CD4-positive, alpha-beta T cell treated with Interleukin-6 at 100 ng/mL for 8 hours (primary cell): ENCODE measurements at places on chromosomes 16 and 17.
A peak's percentile ranks its signal among the peaks of the same experiment; 100 is the strongest.

DNA sequence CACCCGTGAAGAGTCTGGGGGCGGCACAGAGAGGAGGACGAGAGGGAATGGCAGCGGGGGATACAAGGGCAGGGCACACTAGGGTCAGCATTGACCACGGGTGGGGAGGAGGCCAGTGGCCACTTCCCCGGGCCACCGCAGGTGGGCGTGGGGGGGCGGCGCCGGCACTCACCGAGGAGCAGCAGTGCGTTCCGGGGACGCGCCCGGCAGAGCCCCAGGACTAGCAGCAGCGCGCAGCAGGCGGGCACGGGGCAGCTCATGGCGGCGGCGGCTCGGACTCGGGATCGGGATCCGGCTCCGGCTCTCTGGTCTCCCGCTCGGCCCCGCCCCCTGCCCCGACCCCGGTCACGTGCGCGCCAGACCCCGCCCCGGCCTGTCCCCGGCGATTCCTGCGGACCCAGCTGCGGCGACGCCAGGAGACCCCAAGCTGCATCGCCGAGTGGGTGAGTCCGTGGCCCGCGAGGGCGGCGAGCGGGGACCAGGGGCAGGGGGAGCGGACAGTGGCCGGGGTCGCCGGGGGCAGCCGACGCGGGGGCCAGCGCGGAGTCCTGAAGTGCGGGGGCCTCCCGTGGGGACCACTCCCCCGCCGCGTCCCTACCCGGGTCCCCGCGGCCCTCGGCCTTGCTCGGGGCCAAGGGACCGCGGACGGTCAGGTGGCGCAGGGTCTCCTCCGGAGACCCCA is at the start of the genes SGSH and SLC26A11:
SGSH (minus strand) TSS at position 280 of the 682 bp plus-strand sequence; CDS start at position 260, 20 bp downstream.
SLC26A11 (plus strand) TSS at position 374 of the 682 bp plus-strand sequence. CDS start 1,134 bp downstream, outside the sequence.
- DNase-seq: peak; percentile 47

DNA sequence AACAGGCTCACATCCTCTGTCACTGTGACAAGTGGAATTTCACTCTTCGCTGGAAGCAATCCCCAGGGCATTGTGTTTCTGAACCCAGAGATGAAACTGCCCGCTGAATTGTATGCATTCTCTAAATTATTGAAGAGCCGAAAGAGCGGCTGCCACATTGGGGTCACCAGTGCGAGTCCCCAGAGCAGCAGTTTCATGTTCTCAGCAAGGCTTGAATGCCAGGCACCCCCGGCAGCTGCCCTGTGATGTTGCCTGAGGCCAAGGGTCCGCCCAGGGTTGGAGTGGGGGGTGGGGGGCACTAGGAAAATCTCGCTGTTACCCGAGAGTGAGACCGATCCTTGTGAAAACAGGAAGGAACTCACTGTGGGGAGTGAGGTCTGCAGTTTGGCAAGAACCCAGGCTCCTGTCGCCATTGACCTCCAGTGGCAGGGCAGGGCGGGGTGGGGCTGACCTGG is 20.7 kb upstream of the BCAR1 start:
- no peak for DNase-seq

DNA sequence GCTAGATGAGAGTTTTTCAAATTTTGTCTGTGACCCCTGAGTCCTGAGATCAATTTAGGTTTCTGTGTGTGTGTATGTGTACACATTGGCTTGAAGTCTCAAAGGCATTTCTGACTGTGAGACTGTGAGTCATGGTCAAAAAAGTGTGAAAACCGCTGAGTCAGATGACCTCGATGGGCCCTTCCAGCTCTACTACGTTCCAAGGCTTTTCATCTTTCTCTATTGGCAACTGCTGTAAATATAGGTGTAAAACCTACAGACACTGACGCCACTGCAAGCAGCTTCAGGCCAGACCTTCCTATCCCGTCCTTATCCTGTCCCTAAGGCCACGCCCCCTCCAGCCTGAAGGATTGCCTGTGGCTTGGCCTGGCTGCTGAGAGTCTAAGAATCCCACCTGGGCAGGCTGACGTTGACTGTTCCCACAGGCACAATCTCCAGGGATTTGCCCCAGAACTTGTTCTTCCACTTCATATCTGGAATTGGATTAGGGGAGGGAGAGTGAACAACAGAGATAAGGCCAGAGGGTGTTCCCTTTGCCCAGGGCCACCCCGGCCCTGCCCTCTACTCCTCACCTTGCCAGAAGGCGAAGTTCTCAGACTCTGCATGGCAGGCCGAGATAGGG is 11.3 kb downstream of the OSBPL7 start:
- peak; percentile 29 for DNase-seq

GRCh38 chr17:58968426-58969061 is 138.1 kb downstream of the TRIM37 start:
- DNase-seq: no peak

DNA sequence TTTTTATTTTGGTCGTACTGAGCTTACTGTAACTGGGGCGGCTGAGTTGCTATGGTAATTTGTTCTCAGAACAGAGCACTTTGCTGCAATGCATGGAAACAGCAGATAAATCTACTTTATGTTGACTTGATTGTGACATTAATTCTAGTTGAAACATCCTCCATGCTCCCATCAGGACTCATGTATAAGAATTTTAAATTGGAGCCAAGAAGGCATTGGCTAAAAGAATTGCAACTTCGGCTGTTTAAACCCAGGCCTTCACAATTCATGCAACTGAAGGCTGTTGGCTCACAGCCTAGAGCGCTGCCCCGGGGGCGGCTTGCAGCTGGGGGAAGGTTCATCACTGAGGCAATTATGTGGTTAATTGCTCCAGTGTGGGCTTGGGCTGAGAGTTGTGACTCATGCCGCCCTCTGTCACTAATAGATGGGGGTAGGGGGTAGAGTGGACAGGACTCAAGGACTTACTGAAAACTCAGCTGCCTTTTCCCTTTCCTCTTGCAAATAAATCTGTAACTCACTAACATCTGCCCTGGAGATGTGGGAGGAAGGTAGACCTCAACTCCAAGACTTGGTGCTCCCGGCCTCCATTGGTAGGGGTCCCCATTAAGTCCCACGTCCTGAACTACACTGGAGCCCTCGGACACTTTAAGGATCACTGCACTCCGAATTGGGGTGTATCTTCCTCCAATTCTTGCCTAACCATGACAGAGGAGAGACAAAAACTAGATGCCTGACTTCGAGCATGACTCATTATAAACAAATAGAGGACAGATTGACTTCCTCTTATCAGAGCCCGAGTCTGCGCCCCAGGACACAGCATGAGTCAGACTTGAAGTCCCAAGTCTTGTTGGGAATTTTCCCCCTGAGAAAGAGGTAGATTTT is 37.5 kb downstream of the ERCC4 start:
- peak; percentile 10 for DNase-seq

DNA sequence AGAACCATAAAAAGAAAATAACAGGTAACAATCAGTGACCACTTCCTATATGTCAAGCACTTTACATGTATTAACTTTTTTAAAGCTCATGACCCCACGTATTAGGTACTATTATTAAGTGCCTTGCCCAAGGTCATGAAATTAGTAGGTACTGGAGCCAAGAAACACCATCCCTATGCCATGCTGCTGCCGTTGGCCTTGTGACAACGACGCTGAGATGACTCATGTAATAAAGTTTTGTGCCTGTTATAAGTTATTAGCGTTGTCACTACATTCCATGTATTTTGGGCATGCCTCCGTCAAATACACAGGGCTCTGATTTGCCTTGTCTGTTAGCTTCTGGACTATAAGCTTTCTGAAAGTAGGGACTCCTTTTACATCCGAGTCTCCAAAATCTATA is 1.4 kb downstream of the BBS2 start:
- DNase-seq: no peak

- no peak for DNase-seq
These were observed 35.5 kb upstream of the ZC3H18 start for GRCh38 chr16:88534638-88535190.
